ENCODE measurements at places on chromosomes 3 and 15. TPM values are rescaled to one million over a fixed set of nuclear protein-coding genes. Genes with fewer than 3 reads are reported as not detected.

The EPHB1 gene
- 2.1 TPM for total RNA-seq

DNA sequence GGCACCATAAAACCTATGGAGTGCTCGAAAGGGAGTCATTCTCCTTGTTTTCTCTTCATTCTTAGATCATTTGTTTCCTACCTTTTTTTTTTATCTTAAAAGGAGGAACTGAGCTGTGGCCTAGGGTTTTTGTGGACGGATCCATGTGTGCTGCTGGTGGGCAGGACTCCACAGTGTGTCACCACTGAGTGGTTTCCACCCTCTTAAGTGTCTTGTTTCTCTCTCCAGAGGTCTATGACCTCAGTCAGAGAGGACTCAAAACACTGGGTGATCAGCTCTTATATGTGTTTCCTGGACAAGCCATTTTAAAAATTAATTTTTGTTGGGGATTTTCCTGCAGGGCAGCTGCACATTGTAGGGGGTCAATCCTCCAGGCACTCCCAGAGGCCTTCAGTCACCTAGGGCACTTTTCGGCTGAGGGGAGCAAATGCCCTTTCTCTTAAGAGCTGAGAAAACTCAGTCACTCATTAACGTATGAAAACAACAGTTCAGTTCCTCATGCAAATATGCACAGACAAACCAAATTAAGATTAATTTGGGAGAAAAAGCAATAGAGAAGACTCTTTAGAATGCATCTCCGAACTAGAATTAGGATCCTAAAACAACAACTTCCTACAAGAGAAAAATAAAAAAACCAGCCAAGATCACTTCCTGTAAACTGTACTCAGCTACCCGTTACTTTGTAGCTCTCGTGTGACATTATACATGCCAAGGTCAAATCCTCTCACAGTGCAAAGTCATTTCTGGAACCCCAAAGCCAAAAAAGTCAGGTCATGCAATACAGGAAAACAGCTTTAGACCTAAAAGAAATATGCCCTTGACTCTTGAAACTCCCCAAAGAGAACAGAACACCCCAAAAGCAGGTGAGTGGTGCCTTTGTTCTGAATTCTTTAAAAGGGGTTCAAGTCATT lies 27.6 kb upstream of the FAM3D start:
- no peak for DNase-seq

- DNase-seq = peak; percentile 88
Measured at GRCh38 chr3:122793568-122794416, at the start of gene HSPBAP1. Gene HSPBAP1, minus strand, starts transcription at chr3:122793831. Its CDS starts 151 bp downstream, at chr3:122793680.

DNA sequence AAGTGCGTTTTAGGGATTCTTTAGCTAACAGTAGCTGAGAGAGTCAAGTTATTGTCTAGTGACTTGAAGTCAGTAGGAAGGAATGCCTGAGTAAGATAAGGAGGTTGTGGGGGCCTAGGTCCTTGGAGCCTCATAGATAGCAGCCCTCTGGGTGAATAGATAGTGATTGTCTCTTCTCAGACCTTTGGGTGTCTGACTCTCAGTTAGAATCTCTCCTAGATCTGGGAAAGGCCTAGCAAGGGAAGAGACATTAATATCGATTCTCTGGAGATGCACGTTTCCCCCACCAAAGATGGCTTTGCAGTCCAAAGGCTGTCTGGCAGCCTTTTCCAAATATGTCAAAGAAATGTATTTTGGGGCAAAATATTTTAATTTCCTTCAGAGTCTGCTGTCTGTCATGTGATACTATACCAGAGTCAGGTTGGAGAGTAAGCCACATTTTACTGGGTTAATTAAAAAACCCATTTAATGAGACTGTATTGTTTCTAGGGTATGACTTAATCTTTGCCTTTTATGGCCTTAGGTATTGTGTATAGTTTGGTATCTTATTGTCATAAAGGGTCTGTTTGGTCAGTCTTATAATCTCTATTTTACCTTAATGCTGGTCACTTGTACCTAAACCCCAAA lies 92.2 kb downstream of the ST6GAL1 start:
- DNase-seq = no peak

The STX19 gene
- total RNA-seq = 0.46 TPM

DNA sequence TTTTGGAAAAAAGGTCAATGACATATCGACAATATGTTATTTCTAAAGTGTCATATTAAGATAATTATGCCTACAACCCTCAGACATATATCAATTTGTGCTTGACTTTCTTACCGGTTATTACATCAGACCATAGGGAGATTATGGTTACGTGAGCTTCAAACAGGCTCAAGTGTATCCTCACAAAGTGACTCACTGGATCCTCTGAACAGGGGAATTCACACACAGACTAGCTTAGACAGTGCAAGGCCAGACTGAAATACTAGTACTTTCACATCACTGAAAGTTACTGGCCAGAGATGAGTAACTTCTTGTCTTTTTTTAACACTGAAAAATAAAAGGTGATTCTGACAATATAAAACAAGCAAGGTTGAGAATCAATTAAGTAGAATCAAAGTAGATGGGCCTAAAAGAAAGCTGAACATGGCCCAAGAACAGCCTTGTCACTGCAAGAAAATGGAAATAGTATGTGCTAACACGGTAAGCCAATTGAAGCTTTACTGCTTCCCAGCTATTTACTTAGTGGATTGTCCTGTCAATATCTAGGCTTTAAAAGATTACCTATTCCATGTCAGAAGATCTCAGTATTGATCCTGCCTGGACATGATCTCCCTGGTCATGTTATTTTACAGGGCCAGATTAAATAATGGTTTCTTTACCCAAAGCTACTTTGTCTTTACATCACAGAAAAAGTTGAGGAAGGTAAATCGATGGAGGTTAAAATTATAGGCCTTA lies 848.6 kb downstream of the ROBO1 start:
- DNase-seq = no peak

- DNase-seq = no peak
Measured at GRCh38 chr3:195188426-195188927, 82.5 kb downstream of the XXYLT1 start.

DNA sequence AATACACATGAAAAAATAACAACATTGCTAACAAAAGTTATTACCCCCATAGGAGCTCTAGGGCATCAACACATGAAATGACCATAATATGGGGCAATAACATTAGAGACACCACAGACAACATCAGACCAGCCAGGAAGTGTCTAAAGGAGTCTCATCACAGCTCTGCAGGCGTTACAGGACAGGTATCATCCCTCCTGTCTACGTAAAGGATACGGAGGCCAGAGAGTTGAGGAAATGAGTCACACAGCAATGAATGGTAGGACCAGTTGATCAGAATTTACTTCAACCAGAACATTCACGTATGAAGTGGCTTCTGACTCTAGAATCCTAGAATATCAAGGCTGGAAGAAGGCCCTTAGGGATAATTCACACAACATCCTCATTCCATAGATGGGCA lies 1.8 kb downstream of the NME9 start:
- no peak for DNase-seq

DNA sequence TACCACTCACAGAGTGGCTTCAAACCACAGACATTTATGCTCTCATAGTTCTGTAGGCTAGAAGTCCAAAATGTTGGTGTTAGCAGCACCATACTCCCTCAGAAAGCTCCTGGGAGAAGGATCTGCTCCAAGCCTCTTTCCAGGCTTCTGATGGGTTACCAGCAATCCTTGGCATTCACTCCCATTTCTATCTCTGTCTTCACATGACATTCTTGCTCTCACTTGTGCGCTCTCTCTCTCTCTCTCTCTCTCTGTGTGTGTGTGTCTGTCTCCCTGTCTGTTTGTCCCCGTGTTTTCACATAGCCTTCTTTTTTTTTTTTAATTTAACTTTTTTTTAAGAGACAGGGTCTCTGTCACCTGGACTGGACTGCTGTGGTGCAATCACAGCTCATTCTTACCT lies 26.3 kb downstream of the CDAN1 start:
- no peak for DNase-seq

- no peak for DNase-seq
Measured at GRCh38 chr3:127377801-127378655, 90.2 kb upstream of the PRR20G start.

DNA sequence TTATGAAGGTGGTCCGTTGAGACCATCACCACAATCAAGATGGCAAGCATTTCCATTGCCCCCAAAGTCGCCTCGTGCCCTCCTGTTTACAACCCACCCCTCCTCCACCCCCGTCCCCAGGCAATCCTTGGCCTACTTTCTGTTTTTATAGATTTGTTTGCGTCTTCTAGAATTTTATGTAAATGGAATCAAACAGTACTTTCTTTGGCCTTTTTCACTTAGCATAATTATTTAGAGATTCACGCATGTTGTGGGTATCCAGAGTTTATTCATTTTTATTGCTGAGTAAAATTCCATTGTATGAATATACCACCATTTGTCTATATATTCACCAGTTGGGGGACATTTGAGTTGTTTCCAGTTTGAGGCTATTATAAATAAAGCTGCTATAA lies 66.6 kb downstream of the LSM3 start:
- no peak for DNase-seq

GRCh38 chr3:110968076-110968475 lies 103.5 kb upstream of the NECTIN3 start:
- DNase-seq = no peak

The BRPF1 gene
- 23.9 TPM for total RNA-seq

GRCh38 chr3:58274027-58274614 lies 31.9 kb upstream of the RPP14 start:
- DNase-seq = no peak

GRCh38 chr15:59516655-59517461 lies 78.9 kb downstream of the FAM81A start:
- no peak for DNase-seq

DNA sequence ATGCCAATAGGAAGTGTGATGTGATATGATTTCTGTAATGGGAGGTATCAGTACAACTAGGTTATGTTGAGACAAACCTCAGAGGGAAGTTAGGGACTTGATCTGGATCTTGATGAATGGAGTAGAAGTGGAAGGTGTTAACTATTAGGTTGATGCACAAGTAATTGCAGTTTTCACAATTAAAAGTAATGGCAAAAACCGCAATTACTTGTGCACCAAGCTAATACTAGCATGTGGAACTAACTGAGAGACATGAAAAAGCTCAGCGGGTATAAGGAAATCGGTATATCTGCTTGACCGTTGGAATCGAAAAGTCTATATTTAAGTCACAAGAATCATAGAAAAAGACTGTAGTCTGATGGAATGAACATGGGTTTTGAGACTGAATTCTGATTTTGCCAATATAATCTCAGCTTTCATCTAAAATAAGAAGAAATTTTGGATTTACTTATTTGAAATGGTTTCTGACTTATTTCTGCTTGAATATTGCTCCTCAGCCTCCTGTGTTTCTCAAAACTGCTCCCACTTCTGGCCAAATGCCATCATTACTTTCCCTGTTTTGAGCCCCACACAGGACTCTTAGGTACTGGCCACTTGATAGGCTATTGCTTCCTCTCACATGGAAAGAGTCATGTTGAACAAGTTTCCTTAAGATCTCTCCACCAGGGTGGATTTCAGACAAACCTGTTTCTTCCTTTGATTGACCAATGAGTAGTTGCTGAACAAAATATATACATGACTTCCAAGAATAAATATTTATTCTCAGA lies 271.5 kb upstream of the COL8A1 start:
- DNase-seq = no peak

The SLC6A20 gene
- total RNA-seq = 0.23 TPM

DNA sequence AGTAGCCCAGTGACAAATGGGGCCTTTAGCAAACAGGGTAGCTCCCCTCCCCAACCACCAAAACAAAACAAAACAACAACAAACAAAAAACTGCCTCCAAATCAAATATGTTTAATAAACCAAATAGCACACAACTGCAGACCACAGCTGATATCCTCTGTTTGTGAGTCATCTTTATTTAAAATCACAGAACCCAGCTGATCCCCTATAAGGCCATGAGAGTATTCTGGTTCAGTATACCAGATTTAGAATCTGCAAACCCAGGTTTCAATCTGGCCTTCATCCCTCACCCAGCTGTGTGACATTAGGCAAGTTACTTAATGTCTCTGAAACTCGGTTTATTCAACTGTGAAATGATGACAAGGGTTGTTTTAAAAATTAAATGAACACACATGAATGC lies 124.5 kb downstream of the SUCLG2 start:
- no peak for DNase-seq

DNA sequence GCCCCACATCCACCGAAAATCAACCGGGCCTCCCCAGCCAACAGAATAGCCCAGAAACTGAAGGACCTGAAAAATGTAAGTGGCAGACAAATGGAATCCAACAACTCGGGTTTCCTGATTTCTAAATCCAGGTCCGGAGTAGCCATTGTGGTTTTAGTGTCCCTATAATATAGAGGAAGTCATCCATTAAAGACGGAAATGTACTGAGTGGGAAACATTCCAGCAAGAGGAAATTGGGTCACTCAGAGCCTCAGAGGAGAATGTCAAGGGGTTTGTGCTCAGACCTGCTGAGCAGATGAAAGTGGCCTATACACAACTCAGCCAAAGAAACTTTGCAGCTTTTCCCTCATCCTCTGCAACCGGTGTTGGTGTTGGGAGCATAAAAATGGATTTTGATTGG lies 366.7 kb downstream of the ERC2 start:
- DNase-seq = no peak

- DNase-seq = no peak
Measured at GRCh38 chr3:169250000-169250399, 413.5 kb downstream of the MECOM start.

GRCh38 chr3:37990527-37990926 lies at the start of gene VILL:
Gene VILL, plus strand, starts transcription at chr3:37990786. Its CDS starts 2,887 bp downstream, at chr3:37993673.
- no peak for DNase-seq

The LYZL4 gene
- not detected for total RNA-seq

- DNase-seq = no peak
Measured at GRCh38 chr15:88454236-88454635, 13.0 kb downstream of the MRPL46 start.

DNA sequence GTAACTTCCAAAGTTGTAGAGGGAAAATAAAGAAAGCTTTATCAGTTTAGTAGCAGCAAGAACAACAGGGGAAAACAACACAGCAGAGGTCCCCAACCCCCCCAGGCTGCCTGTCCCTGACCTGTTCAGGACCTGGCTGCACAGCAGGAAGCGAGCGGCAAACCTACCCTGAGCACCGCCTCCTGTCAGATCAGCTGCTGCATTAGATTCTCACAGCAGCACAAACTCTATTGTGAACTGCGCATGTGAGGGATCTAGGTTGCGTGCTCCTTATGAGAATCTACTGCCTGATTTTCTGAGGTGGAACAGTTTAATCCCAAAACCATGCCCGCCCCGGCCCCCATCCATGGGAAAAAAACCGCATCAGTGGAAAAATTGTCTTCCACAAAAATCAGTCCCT lies 40.3 kb downstream of the USP50 start:
- DNase-seq = peak; percentile 33

The C3orf62 gene
- total RNA-seq = 6.7 TPM

DNA sequence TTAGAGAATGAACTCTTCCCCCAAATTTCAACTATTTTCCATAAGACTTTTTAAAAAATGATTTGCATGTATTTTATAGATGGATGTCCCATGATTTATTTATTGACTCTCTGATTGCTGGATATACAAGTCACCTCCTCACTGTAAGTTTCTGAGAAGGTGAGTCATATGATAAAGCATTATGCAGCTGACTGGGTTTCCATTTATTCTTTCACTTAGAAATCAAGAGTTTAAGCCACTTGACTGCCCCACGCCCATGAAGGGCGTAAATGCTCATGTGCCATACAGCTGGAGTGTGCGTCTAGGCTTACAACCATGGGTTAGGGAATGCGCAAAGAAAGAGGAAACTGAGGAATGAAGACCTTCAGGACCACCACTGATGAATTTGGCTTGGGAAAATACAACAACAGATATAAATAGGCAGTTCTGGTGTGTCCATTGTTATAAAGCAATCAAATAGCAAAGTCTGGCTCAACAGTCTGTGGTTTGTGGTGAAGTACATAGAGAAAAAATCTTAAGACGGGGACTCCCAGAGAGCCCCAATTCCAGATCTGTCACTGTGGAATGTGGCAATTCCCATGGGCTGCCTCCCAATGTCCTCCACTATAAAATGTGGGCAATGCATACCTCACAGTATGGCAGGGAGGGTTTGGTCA lies 20.3 kb downstream of the SLCO2A1 start:
- DNase-seq = no peak

GRCh38 chr3:44058022-44058867 lies 183.4 kb upstream of the TOPAZ1 start:
- DNase-seq = no peak

Data from ovary (tissue), 10 donors.